ENCODE measurements at places on chromosomes 5 and 9. TPM values are rescaled to one million over a fixed set of nuclear protein-coding genes. Genes with fewer than 3 reads are reported as not detected.
A peak's percentile ranks its signal among the peaks of the same experiment; 100 is the strongest.

GRCh38 chr5:41575110-41575779 lies 64.8 kb upstream of the PLCXD3 start:
- no peak for DNase-seq
- H3K27me3 ChIP-seq: no peaks in the 10 kb centered on the region
- H3K4me3 ChIP-seq: no peak overlapping the region
- H3K27ac ChIP-seq: no peak overlapping the region

- no peaks in the 10 kb centered on the region for H3K27me3 ChIP-seq
- H3K36me3 ChIP-seq: no peaks in the 10 kb centered on the region
- H3K27ac ChIP-seq: no peak overlapping the region
- DNase-seq: no peak
- H3K4me3 ChIP-seq: no peak overlapping the region
Measured at GRCh38 chr5:143968071-143968878, 156.3 kb downstream of the HMHB1 start.

- H3K4me3 ChIP-seq: no peak overlapping the region
- H3K36me3 ChIP-seq: no peaks in the 10 kb centered on the region
- peaks cover 53% of the 10 kb centered on the region for H3K27me3 ChIP-seq
- peaks cover 3% of the 10 kb centered on the region for H3K4me1 ChIP-seq
- H3K27ac ChIP-seq: no peak overlapping the region
Measured at GRCh38 chr9:132585954-132586829, 3.8 kb downstream of the BARHL1 start.

DNA sequence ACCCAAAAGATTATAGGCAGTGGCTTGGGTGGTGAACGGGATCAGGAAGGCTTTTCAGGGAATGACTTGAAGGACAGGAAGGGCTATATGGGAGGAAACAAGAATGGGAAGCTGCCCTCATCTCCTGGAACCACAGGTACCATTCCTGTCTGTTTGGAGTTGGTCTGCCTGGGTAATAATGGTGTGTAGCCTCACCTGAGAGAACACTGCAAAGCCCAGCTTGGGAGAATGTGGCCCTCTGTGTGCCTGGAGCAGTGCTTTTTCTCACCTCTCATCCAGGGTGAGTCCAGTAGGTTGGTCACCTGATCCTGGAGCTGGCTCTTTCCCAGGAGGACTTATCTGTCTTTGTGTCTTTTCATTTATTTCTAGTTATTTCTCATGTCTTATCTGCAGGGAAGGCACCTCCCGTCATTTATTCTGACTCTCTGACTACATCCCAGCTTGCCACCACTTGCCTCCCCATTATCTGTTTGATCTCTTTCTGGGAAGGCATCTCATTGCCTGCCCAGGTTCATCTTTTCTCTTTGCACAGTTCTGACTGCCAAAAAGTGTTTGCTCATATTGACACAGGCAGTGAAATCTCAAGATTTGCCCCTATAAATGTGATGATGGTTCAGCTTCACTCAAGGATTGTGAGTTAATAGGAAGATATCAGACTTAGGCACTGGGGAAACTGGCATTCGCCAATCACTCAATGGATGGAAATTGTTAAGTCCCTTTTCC lies 22.5 kb upstream of the OR2S2 start:
- H3K36me3 ChIP-seq: no peaks in the 10 kb centered on the region
- peaks cover 8% of the 10 kb centered on the region for H3K27me3 ChIP-seq
- no peak overlapping the region for H3K4me3 ChIP-seq
- H3K4me1 ChIP-seq: no peaks in the 10 kb centered on the region
- H3K27ac ChIP-seq: no peak overlapping the region

The FAM53C gene
- 50.3 TPM for polyA plus RNA-seq

DNA sequence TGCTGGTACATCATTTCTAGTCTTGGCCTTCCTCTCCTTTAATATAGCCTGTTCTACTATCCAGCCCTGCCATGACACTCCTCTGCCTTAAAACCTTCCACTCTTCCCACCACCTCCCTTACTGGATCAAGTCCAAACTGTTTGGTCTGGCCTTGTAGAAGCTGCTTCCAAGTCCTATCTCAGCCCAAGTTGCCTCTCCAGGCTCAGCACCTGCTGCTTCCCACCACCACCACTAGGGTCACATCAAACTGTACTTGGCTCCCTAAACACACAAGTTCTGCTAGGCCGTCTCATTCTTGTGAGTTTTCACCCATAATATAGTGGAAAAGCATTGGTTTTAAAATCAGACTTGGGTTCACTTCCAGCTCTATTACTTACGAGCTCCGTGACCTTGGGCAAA lies 1.4 kb downstream of the NDUFA8 start:
- no peak for DNase-seq
- H3K36me3 ChIP-seq: no peaks in the 10 kb centered on the region
- no peak overlapping the region for H3K27ac ChIP-seq
- no peaks in the 10 kb centered on the region for H3K27me3 ChIP-seq
- H3K4me3 ChIP-seq: peak overlapping the region; percentile 90

GRCh38 chr9:36401897-36402480 lies 1.9 kb upstream of the RNF38 start:
- H3K4me3 ChIP-seq: peak overlapping the region; percentile 92
- H3K27me3 ChIP-seq: no peaks in the 10 kb centered on the region
- H3K36me3 ChIP-seq: no peaks in the 10 kb centered on the region
- peak overlapping the region; percentile 95 for H3K27ac ChIP-seq

The PCDHGA1 gene
- polyA plus RNA-seq: 2.1 TPM

The SPATA31A3 gene
- polyA plus RNA-seq: not detected

The ADAMTS16 gene
- polyA plus RNA-seq: 0.01 TPM

- H3K36me3 ChIP-seq: no peaks in the 10 kb centered on the region
- H3K27me3 ChIP-seq: no peaks in the 10 kb centered on the region
- no peaks in the 10 kb centered on the region for H3K4me1 ChIP-seq
- H3K27ac ChIP-seq: no peak overlapping the region
Measured at GRCh38 chr5:10729320-10730042, 31.6 kb downstream of the DAP start.

The NTNG2 gene
- 0.01 TPM for polyA plus RNA-seq

DNA sequence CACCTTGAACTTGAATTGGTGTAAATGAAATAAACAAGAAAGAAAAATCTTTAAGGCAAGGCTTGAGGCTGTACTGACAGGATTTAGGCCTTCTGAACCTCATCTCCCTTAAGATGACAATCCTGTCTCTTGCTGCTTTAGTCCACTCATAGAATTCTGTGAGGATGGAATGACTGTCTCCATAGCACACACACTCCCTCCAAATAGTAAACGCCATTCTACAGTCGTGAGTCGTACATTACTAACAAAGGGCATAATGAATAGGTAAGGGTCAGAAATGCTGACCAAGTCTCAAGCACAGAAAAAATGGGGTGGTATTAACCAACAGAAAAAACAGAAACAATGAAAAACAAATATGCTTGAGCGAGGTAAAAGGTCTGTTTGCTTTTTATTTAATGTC lies 71.8 kb upstream of the SIMC1 start:
- no peak for DNase-seq
- no peak overlapping the region for H3K4me3 ChIP-seq
- no peaks in the 10 kb centered on the region for H3K27me3 ChIP-seq
- H3K4me1 ChIP-seq: no peaks in the 10 kb centered on the region
- no peaks in the 10 kb centered on the region for H3K36me3 ChIP-seq

GRCh38 chr9:75876999-75877640 lies 13.4 kb upstream of the PCSK5 start:
- H3K27me3 ChIP-seq: no peaks in the 10 kb centered on the region
- H3K36me3 ChIP-seq: no peaks in the 10 kb centered on the region
- no peak overlapping the region for H3K4me3 ChIP-seq
- DNase-seq: no peak
- no peak overlapping the region for H3K27ac ChIP-seq

GRCh38 chr9:77947651-77948050 lies 84.0 kb downstream of the GNAQ start:
- H3K27ac ChIP-seq: no peak overlapping the region
- no peaks in the 10 kb centered on the region for H3K27me3 ChIP-seq
- H3K4me3 ChIP-seq: no peak overlapping the region

- H3K4me3 ChIP-seq: peak overlapping the region; percentile 45
- H3K27ac ChIP-seq: no peak overlapping the region
- no peaks in the 10 kb centered on the region for H3K4me1 ChIP-seq
- H3K27me3 ChIP-seq: no peaks in the 10 kb centered on the region
- peak; percentile 86 for DNase-seq
Measured at GRCh38 chr9:134644725-134645606, 3.4 kb downstream of the COL5A1 start.

DNA sequence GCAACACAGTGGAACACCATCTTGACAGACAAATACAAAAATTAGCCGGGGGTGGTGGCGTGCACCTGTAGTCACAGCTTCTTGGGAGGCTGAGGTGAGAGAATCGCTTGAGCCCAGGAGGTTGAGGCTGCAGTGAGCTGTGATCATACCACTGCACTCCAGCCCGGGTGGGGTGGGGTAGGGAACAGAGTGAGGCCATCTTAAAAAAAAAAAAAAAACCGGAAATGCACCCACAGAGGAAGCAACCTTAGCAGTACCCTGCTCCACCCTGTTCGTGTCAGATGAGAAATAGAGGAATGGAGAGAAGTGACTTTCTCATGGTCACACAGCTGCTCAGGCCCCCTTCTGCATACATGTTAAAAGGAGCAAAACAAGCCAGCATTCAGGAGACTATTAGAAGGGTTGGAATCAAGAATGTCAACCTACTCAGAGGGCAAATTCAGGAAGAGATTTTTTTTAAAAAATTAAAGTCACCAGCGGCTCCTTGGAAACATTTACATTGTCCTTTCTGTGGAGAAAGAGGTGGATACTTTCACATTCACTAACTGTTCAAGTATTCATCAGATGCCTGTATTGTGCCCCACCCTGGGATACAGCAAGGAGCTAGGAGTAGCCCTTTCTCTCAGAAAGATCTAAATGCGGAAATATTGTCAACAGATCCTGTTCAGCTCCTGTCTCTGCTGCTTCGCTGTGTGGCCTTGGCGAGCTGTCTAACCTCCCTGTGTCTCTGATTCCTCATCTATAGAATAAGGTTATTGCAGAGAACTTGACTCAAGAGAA lies 41.0 kb downstream of the CYFIP2 start:
- no peaks in the 10 kb centered on the region for H3K4me1 ChIP-seq
- no peak overlapping the region for H3K27ac ChIP-seq
- no peak for DNase-seq
- H3K36me3 ChIP-seq: no peaks in the 10 kb centered on the region
- no peaks in the 10 kb centered on the region for H3K27me3 ChIP-seq
- H3K4me3 ChIP-seq: no peak overlapping the region

DNA sequence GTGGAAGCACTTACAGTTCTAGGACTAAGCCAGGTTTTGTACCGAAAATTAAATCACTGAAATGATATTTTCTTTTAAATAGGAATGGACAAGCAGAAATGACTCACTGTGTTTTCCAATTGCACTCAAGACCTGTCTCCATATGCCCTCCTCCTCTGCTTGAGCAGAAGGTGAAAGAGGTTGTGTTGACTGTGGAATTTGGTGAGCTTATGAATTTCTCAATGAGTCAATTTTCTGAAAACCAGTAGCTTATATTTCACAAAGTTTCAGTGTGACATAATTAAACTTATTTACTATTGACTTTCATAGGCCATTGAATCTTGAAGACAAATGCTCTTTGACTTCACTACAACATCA lies 249.9 kb downstream of the NPR3 start:
- H3K27ac ChIP-seq: no peak overlapping the region
- no peaks in the 10 kb centered on the region for H3K36me3 ChIP-seq
- DNase-seq: no peak
- no peaks in the 10 kb centered on the region for H3K4me1 ChIP-seq
- H3K4me3 ChIP-seq: no peak overlapping the region
- no peaks in the 10 kb centered on the region for H3K27me3 ChIP-seq

- no peaks in the 10 kb centered on the region for H3K36me3 ChIP-seq
- no peaks in the 10 kb centered on the region for H3K27me3 ChIP-seq
- DNase-seq: no peak
- H3K4me3 ChIP-seq: no peak overlapping the region
- no peak overlapping the region for H3K27ac ChIP-seq
Measured at GRCh38 chr5:133827830-133828229, 140.6 kb downstream of the C5orf15 start.

DNA sequence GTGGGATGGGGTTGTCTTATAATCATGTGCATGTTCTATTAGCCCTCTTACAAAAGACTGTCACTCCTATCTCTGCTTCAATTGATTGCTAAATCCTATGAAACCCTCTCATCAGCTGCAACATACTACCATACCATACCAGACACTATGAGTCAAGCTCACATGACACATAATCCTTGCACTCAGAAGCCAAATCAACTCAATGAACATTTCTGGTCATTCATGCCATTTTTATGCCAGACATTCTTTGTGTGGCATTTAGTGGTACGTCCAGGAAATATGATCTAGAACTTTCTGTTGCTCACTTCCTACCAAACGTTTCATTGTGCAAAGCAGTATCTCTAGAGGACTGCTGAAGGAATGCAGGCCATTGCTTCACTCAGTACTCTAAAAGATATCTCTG lies 159.2 kb upstream of the GNA14 start:
- peaks cover 3% of the 10 kb centered on the region for H3K36me3 ChIP-seq
- no peak overlapping the region for H3K4me3 ChIP-seq
- no peak for DNase-seq
- H3K27ac ChIP-seq: peak overlapping the region; percentile 44

The ORM2 gene
- polyA plus RNA-seq: 0.68 TPM

DNA sequence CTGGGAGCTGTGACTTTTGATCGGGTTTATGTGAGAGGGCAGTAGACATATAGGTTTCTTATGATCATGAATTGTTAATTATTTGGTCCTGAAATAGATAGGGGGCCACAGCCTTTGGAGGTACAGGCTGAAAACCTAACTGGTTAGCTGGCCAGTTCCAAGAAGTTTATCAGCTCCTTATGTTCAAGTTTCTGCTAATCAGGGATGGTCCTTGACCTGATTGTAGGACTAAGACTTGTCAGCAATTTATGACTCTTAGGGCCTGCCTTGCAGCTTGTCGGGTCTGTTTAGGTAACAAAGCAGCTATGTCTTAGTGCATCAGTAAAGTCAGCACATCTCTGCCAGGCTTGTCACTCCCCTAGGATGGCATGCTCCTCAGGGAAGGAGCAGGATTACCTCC lies 151.8 kb upstream of the RUSC2 start:
- H3K27ac ChIP-seq: no peak overlapping the region
- H3K36me3 ChIP-seq: no peaks in the 10 kb centered on the region
- no peak for DNase-seq
- H3K4me1 ChIP-seq: peaks cover 21% of the 10 kb centered on the region

DNA sequence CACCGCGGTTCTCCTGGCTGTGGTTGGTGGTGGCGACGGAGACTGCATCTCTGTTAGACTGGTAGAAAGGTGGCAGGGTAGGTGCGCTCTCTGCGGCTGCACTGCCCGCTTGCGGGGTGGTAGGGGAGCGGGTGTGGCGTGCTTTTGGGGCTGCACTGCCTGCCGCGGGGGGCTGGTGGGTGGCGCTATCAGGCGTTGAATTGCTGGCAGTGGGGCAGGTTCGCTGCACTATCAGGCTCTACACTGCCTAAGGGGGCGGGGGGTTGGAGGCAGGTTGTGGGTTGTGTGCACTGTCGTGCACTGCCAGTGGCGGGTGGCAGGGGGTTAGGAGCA lies 21.0 kb upstream of the TRIM52 start:
- no peak overlapping the region for H3K27ac ChIP-seq
- no peaks in the 10 kb centered on the region for H3K4me1 ChIP-seq
- DNase-seq: no peak
- no peaks in the 10 kb centered on the region for H3K27me3 ChIP-seq

Measured in psoas muscle (tissue), 8 donors.